Activated CD8-positive, alpha-beta T cell treated with anti-CD3 and anti-CD28 coated beads for 36 hours (primary cell): ENCODE measurements at places on chromosomes 3 and 15. TPM values are rescaled to one million over a fixed set of nuclear protein-coding genes. Genes with fewer than 3 reads are reported as not detected.

GPR171 gene
- 91.8 TPM for total RNA-seq

GRAMD2A gene
- not detected for total RNA-seq

DNASE1L3 gene
- total RNA-seq = not detected

FHIT gene
- 7.6 TPM for total RNA-seq

NLGN1 gene
- not detected for total RNA-seq

OR5K2 gene
- total RNA-seq = not detected

ACY1 gene
- 64.5 TPM for total RNA-seq

NEIL1 gene
- total RNA-seq = 11.7 TPM

TPM1 gene
- 6.3 TPM for total RNA-seq

SLITRK3 gene
- total RNA-seq = not detected

CCDC50 gene
- total RNA-seq = 7.3 TPM

LARP6 gene
- 0.36 TPM for total RNA-seq

CTXN2 gene
- not detected for total RNA-seq

FGD5 gene
- not detected for total RNA-seq

CPA3 gene
- not detected for total RNA-seq

MESP1 gene
- total RNA-seq = 5.3 TPM

ZDHHC19 gene
- total RNA-seq = not detected

COL6A5 gene
- not detected for total RNA-seq

GP5 gene
- total RNA-seq = 0.83 TPM

GOLGA6D gene
- not detected for total RNA-seq

TMEM212 gene
- total RNA-seq = not detected

EIF4E3 gene
- 30.4 TPM for total RNA-seq

ZNF770 gene
- total RNA-seq = 67.2 TPM

CCDC39 gene
- not detected for total RNA-seq

ACKR4 gene
- not detected for total RNA-seq

FRMD4B gene
- total RNA-seq = 11.7 TPM

CFAP100 gene
- not detected for total RNA-seq

PLA2G4D gene
- not detected for total RNA-seq

TRIM69 gene
- 63.5 TPM for total RNA-seq

APBA2 gene
- 32.0 TPM for total RNA-seq

CCDC71 gene
- 18.7 TPM for total RNA-seq

ROPN1 gene
- not detected for total RNA-seq

GOLGA6B gene
- total RNA-seq = not detected

TRAT1 gene
- 15.5 TPM for total RNA-seq
